ENCODE measurements at places on chromosomes 5 and 9. TPM values are rescaled to one million over a fixed set of nuclear protein-coding genes. Genes with fewer than 3 reads are reported as not detected.

- no peak for DNase-seq
Measured at GRCh38 chr5:41793141-41793770, 77.0 kb downstream of the OXCT1 start.

- DNase-seq, result no peak
Measured at GRCh38 chr5:1512541-1513291, 11.0 kb downstream of the LPCAT1 start.

DNA sequence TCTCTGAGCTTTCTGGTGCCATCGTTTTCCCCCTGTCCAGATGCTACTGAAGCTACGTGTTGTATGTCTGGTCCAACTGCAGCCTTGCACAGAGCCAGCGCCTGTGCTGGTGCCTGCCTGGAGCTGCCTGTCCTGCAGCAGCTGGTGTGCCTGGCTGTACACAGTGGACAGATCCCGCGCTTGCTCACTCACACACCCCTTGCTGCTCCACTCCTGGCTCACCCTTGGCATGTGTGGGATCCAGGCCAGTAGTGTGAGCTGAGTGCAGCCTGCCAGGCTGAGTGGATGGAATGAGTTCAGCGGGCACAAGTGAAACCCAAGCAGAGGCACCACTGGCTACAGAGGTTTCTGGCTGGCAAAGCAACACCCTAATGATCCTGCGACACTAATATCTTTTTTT, 40.4 kb downstream of the FER start:
- DNase-seq, result no peak

DNA sequence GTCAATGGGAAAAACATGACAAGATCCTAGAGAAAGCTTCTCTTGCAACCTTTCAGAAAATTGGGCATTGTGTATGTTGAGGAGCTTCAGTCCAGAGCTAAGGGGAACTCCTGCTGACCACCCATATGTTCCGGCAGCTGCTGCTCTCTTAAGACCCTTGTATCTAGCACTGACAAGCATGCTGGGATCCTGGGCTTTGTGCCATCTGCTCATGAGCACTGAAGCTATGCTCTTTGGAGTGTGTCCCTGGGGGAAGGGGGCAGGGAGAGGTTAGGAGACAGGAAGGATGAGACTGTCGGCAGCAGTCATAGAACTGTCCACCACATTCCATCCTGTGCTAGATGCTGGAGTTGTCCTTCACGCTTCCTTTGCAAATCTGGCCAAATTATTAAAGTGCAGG, 109.3 kb downstream of the JAKMIP2 start:
- DNase-seq, result no peak

GRCh38 chr9:16070455-16071145, 517.8 kb downstream of the CCDC171 start:
- no peak for DNase-seq

DNA sequence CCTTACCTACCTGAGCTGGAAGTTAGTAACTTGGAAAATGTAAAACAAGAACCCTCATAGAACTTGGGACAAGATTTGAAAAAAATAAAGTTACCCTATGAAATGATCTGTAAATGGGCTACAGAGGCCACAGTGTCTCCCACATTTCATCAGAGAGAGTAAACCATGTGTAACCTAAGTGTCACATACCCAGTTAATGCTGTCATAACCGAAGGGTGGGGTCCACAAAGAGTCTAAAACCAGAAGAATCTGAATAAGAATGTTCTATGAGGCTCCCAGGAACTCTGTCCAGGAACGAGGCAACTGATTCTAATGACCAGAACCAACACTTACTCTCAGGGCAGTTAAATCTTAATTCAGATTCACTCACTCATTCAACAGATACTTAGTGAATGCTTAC, 1.0 kb upstream of the FAM13B start:
- DNase-seq, result no peak

DNA sequence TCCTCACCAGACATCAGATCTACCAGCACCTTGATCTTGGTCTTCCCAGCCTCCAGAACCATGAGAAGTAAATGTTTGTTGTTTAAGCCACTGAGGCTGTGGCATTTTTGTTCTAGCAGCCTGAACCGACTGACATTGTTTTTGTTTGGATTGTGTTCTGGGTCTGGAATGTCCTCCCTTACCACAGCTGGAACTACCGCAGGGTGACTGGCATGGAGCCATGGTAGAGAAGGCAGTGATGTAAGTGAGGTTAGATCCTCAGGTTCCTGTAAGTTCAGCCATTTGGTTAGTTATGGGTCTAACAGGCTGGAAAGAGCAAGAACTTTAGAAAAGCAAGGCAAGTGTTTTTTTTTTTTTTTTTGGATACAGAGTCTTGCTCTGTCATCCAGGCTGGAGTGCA, 209.3 kb downstream of the DAB2IP start:
- no peak for DNase-seq

Gene PCDHB12
- not detected for polyA plus RNA-seq

Gene SURF1
- 116 TPM for polyA plus RNA-seq

Measured in CD4-positive, CD25-positive, alpha-beta regulatory T cell (primary cell).